Epithelial cell of proximal tubule (primary cell): ENCODE measurements at places on chromosomes 7 and 10.

GRCh38 chr7:82534684-82535083, 91.1 kb upstream of the CACNA2D1 start:
- no peak for DNase-seq

GRCh38 chr7:47714669-47715607, 133.0 kb upstream of the TNS3 start:
- no peak for DNase-seq

- DNase-seq = no peak
Measured at GRCh38 chr7:47179812-47180515, 401.9 kb downstream of the TNS3 start.

GRCh38 chr10:106716381-106716780, 448.1 kb downstream of the SORCS1 start:
- DNase-seq = no peak

DNA sequence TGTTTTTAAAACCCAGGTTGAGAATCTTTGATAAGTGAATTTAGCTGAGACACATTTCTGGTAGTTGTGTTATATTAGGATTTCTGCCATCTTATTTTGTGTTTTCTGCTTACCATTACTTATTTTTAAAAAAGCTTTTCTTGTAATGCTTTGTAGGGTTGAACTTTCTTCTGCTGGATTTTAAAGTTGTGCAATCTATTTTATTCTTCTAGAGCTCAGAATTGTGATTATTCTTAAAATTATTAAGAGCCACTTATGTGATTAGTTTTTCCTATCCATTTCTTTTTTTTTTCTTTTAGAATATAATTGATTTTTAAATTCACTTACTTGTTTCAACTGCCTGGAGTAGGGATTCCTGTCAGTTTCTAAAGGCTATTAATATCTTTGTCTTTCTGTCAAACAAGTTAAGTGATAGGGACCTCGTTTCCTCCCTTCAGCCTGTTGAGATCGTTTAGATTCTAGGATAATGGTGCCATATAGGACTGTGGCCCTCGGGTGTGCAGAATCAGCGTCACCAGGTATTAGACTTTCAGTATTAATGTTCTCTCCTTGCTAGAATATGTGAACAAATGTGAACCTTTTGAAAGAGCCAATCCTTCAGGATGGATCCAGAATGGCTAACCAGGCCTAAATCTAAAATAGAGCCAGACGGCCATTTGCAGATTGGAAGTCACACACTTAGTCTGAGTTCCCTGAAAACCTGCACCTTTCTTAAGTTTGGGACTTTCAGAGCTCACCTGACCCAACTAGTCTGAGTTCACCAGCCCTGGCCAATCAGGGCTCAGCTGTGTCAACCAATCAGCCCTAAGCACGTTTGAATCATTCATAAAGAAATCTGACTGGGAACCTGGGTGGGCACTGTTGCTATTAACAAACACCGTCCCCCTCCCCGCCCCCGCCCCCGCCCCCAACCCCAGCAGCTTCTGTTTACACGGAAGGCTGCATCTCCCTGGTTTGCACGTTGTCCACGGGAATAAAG, 26.2 kb downstream of the CUX1 start:
- no peak for DNase-seq

- no peak for DNase-seq
Measured at GRCh38 chr7:157964016-157964415, 623.6 kb downstream of the PTPRN2 start.

DNA sequence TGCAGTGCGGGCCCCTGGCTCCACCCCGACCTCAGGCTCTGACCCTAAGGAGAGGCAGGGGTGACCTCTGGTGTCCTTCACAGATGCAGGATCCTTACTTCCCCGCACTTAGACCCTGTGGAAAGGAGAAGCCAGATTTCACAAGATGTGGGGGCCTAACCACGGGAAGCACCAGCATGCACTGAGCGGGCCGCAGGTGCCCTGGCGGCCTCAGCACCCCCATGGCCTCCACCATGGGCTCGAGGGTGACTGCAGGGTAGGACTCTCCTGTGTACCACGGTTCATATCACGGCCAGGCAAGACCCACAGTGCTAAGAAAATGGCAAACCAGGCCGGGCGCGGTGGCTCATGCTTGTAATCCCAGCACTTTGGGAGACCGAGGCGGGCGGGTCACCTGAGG, 410.0 kb upstream of the FOXK1 start:
- DNase-seq = no peak

DNA sequence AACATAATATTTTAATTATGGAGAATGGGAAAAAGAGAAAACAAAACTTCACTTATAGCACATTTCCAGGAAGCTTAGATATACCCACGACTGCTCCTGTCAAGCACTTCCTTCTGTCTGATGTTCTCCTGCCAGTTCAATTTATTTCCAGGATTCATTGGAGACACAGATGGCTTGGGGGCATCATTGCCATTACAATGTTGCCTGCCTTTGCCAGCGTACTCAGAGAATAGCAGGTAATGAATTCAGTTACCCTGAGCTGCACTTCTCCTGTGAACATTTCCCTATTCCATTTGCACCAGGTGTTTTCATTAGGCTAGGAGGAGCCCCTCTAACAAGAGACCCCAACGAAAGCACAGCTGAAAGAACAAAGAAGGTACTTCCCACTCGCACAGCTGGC, 33.7 kb downstream of the INSIG1 start:
- DNase-seq = no peak

DNA sequence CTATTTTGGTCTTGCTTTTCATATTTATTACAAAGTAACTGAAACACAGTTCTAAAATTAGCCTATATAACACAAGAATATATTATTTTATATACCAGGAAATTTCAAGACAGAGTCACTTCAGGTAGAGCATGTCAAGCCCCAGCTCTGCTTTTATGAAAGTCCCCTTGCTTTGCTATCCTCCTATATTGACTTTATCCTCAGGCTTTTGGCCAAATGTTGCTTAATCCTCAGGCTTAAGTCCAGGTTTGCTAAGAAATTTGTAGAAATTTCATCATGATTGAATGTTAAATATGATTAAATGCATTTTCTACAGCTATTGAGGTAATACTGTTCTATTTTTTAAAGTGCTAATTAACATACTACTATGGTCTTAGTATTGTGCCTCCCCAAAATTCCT, 227.6 kb downstream of the FZD1 start:
- no peak for DNase-seq

DNA sequence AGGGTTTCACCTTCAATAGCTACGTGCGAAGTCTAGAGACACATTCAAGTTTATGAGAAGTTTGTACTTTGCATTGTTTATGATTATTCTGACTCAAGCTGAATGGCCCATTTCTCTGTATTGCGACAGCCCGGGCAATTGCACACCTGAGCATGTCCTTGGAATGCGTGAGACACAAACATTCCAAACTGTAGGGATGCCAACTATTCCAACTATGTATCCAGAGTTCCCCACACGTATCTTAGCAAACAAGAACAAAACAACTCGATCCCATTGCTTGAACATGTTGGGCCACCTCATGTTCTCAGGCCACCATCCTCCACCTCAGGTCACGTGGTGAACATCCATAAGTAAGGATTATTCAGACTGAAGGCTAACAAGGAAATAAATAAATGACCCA, 51.4 kb upstream of the EGFR start:
- peak; percentile 100 for DNase-seq

GRCh38 chr7:93374345-93374940, 142.3 kb downstream of the VPS50 start:
- no peak for DNase-seq

GRCh38 chr10:56296618-56297017, 64.4 kb downstream of the ZWINT start:
- DNase-seq = no peak

DNA sequence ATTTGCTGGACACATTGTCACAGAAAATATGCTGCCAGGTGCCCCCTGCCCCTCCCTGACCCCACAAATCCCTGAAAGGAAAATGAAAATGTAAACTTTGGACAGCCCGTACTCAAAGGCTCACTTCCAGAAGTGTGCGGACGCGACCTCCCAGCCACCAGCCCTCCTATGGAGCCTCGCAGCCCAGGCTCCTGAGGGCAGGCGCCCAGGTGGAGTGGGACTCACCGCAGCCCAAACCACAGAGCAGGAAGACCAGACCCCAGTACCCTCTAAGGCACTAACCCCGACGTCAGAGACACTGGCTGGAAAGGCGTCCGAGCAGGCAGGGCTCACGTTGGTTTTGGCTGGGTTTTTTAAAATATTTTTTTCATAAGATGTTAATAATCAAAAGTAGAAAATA, 57.3 kb downstream of the CSGALNACT2 start:
- DNase-seq = no peak

GRCh38 chr10:4663162-4663992, 162.6 kb upstream of the AKR1E2 start:
- DNase-seq = peak; percentile 100

- no peak for DNase-seq
Measured at GRCh38 chr10:58565271-58565670, 52.6 kb downstream of the BICC1 start.

DNA sequence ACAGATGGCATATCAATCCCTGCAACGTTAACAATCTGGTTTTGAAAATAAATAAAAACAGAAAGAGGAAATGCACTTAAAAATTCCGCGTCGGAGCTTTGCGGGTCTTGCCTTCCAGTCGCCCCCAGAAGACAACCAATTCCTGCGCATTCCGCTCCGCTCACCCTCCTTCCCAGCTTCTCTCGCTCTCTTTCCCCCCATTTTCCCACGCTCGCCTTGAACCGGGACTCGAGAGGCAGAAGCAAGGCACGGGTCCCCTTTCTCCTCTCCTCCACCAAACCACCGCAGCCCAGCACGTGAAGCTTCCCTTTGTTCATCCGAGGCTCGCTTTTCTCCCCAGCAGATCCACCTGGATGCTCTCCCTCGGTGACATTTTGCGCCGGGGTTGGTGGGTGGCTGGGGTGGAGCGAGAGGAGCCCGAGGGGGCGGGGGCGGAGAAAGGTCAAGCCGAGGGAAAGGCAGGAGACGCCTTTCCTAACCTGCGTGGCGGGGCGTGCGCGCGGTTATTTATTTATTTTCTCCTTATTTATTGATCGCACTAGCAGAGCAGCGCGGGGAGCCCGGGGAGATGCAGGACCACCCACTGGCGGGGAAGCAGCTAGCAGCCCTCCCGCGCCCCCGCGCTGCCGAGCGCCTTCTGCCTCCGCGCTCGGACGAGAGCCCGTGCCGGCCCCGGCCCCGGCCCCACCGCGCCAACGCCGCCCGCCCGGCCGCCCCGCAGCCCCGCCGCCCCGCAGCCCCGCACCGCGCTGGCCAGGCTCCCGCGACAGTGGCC, at the start of gene KCND2:
Gene KCND2 (plus strand): TSS at position 475 of the 775 bp plus-strand sequence.
- no peak for DNase-seq
